Renal cortex interstitium (tissue), 15 donors: ENCODE measurements at places on chromosomes 6 and 20.

DNA sequence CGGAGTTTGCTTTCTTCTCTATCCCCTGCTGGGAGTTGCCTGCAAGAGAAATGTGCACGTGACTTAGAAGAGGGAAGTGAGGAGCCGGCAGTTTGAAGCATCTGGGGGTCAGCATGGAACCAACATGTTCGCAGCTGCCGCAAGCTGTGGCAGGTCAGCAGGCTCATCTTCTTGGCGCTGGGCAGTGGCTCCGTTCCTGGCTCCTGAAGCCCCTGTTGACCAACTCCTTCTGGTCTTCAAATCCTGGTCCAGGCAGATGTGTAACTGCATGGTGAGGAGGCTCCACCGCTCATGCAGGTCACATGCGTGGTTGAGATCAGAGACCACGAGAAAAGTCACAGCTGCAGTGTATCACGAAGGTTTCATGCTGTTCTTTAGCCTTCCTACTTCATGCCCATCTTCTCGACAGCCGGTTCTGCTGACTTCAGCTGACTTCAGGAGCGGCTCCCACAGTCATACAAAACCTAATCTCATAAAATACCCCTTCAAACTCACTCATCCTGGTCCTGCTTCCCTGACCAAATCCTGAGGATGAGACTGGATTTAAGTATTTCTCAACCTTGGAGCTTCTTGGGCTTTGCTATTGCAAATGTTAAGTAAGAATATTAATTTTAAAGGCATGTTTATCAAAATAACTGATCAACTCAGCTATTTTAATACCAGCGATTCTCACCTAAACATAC is 44.9 kb upstream of the BCAS1 start:
- no peak for DNase-seq

DNA sequence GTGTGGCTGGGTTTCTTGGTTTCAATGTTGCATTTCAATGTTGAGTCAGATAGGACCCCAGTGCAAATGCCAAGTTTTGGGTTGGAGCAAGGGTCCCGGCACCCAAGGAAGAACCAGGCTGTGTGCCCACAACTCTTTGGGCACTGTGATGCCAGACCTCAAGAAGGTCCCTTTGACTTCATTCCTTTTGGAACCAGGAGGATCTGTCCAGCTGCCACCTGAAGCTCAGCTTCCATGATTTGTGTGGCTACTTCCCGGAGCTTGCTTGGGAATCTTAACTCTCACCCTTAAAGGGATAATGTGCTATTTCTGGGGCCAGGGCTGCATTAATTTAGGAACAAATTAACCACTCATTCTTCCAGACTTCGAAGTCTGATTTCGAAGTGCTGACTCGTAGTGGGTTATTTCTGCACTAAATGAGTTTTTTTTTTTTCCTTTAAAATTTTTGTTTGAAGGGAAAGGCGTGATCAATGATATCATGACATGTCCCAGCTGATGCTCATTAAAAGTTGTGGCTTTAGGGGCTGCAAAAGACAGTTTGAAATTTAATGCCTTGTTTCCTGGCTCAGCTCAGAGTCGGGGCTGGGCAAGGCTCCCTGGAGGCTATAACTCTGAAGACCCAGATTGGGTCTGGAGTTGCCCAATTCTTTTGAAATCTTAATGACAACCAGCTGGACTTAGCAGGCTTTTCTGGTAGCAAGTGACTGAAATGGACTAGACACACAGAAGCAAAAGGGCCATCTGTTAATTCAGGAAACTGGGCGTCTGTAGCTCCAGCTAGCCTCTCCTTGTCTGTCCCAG is 24.0 kb upstream of the PHACTR3 start:
- no peak for DNase-seq

DNA sequence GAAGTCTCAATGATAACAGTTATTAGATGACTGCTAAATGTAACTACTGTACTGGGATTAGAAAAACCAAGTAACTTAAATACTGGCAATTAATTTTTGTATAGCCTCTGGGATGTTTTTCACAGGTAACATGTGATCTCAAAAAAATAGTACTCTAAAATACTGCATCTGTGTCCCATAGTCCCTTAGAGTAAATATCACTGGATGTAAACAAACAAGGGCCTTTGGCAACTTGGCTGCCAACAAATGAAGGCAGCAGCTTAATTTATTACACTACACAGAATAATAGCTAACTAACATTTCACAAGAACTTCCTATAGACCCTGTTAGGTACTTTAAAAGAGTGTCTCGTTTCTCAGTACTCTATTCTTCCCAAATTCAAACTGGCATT is 14.0 kb downstream of the ARHGAP18 start:
- no peak for DNase-seq

- no peak for DNase-seq
Measured at GRCh38 chr20:38336726-38337125, 9.6 kb upstream of the LBP start.

GRCh38 chr6:549906-550305 is 107.0 kb downstream of the HUS1B start:
- DNase-seq: no peak
